Kidney epithelial cell (primary cell): ENCODE measurements at places on chromosomes 4 and X. TPM values are rescaled to one million over a fixed set of nuclear protein-coding genes. Genes with fewer than 3 reads are reported as not detected.

DNA sequence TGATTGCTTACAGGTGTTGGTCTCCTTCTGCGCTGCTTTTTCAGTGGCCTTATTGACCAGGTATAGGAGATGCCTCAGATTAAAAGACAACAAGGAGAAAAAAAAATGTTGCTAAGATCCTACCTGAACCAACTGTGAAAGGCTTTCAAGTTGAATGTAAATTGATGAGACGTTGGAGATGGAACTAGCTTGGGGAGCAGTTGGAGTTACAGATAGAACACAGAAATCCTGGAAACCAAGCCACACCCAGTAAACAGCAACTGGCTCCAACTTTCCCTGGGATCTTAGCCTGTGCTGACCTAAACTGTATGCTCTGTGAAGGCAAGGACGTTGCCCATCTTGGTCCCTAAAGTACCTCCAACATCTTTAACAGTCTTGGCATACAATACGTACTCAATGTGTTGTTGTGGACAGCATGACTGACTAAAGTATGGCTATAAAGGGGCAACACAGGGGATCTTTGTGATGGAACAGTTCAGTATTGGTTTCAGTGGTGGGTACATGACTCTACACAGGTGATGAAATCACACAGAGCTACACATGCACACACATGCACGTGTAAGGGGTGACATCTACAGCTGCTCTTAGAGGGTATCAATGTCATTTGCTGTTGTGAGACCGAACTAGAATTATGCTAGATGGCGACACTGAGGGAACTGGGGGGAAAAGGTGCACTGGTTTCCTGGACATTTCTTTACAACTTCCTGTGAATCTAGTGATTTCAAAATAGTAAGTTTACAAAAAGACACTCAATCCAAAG, 22.3 kb downstream of the GAB3 start:
- DNase-seq: no peak

GRCh38 chr4:151753056-151753455, 7.8 kb downstream of the GATB start:
- DNase-seq: no peak

- DNase-seq: peak; percentile 29
These were observed 1151.3 kb upstream of the IGFBP7 start for GRCh38 chr4:58261526-58261925.

GRCh38 chr4:5203993-5204310, 152.7 kb downstream of the STK32B start:
- DNase-seq: no peak

DNA sequence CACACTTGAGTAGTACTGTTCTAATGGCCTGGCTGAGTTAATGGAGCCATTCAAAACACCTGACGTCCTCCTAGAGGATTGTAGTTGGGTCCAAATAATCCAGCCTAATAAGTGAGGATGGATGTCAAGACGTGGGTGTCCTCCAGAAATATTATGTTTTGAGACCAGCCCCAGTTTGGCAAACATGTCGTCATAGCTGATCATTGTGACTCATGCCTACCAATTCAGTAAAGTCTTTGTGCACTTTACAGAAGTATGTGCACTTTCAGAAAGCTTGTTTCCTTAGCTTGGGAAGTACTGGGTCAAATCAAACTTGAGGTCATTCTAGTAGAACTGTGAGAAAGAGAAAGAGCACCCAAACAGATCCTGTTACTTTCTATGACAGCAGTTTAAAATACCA, 37.6 kb upstream of the GLRA2 start:
- no peak for DNase-seq

- DNase-seq: no peak
These were observed 2.0 kb downstream of the CHST7 start for GRCh38 chrX:46575586-46575985.

- peak; percentile 80 for DNase-seq
These were observed 14.9 kb downstream of the NRK start for GRCh38 chrX:105837232-105837631.

- DNase-seq: no peak
These were observed 23.9 kb upstream of the ANOS1 start for GRCh38 chrX:8755813-8756212.

- DNase-seq: no peak
These were observed 803.6 kb upstream of the ADGRL3 start for GRCh38 chr4:60396341-60397049.

- DNase-seq: peak; percentile 65
These were observed 96.5 kb upstream of the ESX1 start for GRCh38 chrX:104351173-104351769.

GRCh38 chrX:53028678-53029077, 19.9 kb upstream of the GPR173 start:
- DNase-seq: no peak

DNA sequence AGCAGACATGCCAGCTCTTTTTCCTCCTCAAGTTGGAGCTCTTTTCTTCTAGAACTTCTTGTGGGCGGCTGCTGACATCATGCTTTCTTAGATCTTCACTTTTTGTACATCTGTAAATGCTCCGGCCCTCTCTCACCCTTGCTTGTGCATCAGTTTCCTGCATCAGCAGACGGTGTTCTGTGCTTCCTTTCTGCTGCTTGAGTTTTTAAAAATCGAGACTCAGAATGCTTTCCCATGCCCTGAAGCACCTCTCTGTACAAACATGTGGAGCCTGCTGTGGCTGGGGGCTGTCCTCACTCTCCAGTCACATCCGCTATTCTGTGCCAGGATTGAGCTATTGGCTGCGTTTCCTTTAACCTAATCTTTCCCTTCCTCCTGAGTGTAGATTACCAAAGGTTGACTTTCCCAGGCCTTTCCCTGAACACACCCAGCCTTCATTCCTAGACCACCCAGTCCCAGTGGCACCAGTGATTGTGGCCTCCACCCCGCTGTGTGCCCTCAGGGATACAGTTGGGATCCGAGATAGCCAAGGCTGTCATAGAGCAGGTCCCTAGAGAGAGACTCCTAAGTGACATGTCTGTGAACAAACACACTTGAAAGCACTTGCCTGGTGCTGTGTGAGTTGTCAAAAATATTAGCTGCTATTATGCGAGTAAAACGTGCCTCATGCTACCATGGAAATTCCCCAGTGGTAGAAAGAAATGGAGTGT, 41.9 kb downstream of the TNIP2 start:
- DNase-seq: no peak

- DNase-seq: no peak
These were observed 105.1 kb upstream of the NAP1L5 start for GRCh38 chr4:88802585-88803286.

DNA sequence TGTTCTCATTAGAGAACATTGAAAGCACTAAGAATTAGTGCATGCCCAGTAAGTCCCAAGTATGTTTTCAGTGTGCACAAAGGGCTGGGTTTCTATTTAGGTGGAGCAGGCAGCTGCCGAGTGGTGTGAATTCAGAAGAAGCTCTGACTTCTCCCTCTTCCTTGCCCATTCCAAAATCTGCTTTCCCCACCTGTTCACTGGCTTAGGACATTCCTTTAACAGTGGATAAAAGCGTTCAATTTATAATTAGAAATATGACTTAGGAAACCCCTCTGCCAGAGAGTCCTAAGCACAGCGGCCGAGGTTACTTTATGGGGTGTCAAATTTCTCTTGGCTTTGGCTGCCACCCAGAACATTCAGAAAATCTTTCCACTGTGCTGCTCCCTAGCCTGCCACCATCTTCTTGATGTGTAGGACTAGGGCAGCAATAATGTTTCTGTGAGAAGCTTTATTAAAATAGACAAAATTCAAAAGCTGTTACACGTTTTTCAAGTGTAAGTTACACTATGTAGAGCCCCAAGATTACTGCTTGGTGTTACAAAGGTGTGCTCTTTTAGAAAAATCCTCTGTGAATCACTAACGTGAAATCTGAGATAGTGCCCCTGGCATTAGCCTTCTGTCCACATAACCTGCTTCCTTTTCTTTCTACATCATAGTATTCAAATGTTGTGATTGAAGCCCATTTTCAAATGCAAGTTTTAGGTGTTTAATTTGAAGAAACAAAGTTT, 191.6 kb upstream of the ANKRD50 start:
- DNase-seq: no peak

- no peak for DNase-seq
These were observed 89.1 kb downstream of the ANXA3 start for GRCh38 chr4:78640714-78641113.

GRCh38 chr4:132015321-132015720, 1133.8 kb upstream of the PCDH10 start:
- no peak for DNase-seq

DNA sequence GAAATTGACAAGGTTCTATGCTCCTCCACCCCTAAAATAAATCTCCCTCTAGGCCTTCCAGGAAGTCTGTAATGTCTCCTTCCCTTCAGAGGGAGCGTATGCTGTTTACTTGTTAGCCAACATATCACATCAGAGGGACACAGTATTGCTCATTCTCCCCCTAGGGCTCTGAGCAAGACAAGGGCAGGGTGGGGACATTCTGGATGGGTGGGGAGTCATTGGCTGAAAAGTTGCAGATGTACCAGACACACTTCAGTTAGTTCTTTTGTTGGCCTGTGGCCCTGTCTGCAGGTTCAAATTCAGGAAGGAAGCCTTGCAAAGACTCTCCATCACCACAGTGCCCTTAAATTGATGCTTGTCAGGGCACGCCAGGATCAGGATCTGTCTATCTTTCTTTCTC, 106.3 kb upstream of the TEX13D start:
- DNase-seq: no peak

- DNase-seq: no peak
These were observed 44.4 kb downstream of the CCDC158 start for GRCh38 chr4:76376534-76376933.

DNA sequence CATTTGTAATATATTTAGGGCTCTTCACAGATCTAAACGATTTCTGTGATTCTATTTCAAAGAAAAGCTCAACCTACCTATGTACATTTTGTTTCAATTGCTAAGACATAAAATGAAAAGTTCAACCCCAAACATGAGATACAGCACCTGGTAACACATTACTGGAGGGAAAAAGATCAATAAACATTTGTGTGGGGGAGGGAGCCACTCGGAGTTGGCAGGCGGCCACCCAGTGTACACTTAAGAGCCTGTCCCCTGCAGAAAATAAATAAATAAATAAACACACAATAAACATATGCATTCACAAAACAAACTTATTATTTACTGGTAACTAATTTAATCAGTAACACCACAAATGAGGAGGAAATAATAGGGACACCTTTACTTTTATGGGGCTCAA, 19.3 kb downstream of the PRSS48 start:
- DNase-seq: no peak

Gene EREG
- 4.3 and 7.5 TPM in 2 replicates for total RNA-seq

Gene BMP15
- not detected in 2 replicates for total RNA-seq

Gene FHIP1A
- 10.0 and 11.5 TPM in 2 replicates for total RNA-seq

Gene TRO
- total RNA-seq: 17.1 and 19.7 TPM in 2 replicates

Gene ATP1B4
- total RNA-seq: not detected in 2 replicates

Gene OCIAD1
- total RNA-seq: 154 and 166 TPM in 2 replicates

Gene PCDH18
- 0.41 and 1.2 TPM in 2 replicates for total RNA-seq

Gene TET2
- 10.4 and 12.4 TPM in 2 replicates for total RNA-seq
